CD4-positive, alpha-beta T cell treated with Interleukin-2 at 100 ng/mL for 4 hours (primary cell): ENCODE measurements at places on chromosomes 3 and 15.

DNA sequence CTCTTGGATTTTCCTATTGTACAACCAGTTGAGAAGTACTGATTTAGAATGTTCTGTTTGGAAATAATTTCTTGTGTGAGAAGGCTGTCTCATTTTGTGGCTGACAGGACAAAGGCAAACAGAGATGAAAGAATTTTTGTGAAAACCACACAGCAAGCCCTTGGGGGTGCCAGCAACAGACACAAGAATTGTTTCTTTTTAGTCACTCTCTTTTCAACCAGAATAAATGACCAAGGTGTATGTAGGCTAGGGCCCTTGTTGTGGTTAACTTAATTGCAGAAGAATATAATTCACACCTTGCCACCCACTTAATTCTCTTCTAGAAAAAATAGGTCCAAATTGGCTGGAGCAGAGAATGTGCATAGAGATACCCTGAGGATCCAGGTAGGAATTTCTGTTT is 329.4 kb upstream of the TBC1D5 start:
- no peak for DNase-seq

GRCh38 chr3:114595522-114596028 is 301.7 kb downstream of the TIGIT start:
- DNase-seq, result no peak

- no peak for DNase-seq
Measured at GRCh38 chr15:39400821-39401550, 179.9 kb upstream of the THBS1 start.

DNA sequence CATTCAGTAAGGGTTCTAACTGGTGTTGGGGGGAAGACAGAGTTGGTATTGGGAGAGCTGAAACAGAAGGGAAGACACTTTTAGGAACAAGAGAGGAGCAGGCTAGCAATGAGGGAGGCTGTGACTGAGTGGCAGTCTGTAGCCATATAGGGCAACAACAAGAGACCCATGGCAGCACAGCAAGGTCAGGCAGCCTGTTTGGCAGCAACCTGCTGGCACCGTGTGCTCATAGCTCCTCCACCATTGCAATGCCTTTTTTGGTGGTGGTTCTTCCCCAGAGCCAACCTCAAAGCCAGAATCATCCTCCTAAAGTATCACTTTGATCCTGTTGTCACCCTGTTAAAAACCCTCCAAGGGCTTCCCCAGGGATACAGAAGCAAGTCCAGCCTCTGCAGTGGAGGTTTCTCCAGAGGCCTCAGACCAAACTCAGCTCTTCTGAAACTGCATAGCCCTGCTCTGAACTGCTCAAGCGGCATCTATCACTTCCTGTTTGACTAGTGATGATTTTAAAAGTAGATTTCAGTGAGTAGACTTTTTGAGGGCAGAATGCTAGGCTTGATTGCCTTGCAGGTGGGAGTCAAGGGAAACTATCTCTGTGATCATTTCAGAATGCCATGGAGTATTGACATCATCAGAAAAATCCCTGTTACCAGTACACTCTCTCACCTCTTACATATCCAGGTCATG is 176.9 kb downstream of the STAC start:
- no peak for DNase-seq

DNA sequence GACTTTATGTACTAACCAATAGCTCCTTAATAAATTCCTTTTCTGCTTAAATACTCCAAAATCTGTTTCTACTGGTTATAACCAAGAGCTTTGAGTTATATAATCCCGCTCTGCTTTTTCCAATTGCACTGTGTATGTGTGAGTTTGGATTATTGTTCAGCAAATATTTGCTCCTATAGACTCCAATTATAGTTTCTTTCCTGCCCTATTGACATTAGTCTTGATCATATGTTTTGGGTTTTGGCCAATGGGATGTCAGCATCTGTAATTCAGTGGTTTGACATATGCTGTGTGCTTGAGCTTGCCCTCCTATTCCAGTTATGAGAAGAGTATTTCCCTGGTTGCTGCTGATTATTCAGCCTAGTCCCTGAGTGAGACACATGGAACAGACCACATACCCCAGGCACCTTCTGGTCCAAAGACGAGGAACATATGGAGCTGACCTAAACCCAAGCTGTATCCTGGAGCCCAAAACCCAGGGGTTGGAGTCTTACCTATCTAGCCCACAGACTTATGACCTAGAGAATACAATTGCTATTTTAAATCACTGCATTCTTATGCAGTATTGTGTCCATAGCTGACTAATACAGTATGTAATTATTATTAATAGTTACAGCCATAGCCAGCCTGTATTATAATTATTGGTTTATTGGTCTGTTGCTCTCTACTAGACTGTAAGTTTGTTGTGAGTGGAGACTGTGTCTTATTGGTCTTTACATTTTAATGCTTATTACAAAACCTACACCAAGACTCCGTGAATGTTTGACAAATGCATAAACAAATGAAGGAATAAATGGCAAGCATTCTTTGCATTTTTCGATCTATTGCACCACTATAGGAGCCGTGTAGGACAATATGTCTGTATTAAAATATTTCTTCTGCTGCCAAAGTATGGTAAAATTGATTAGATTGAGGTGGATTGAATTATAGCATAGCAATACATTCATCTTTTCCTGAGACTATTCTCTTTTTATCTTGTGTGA is 11.7 kb upstream of the ZNF280D start:
- DNase-seq, result no peak

DNA sequence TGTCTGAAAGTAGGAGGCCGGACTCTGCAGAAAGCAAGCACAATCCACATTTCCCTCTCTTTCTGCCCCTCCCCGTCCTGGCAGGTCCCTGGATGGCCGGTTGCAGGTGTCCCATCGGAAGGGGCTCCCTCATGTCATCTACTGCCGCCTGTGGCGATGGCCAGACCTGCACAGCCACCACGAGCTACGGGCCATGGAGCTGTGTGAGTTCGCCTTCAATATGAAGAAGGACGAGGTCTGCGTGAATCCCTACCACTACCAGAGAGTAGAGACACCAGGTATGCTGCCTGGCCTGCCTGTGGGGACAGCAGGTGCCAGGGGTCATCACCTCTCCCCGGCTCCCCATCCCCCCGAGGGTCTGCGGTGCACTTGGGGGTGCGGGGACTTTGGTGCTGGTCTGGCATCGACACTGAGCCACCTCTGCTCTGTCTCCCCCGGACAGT is 89.6 kb downstream of the AAGAB start:
- DNase-seq, result no peak

DNA sequence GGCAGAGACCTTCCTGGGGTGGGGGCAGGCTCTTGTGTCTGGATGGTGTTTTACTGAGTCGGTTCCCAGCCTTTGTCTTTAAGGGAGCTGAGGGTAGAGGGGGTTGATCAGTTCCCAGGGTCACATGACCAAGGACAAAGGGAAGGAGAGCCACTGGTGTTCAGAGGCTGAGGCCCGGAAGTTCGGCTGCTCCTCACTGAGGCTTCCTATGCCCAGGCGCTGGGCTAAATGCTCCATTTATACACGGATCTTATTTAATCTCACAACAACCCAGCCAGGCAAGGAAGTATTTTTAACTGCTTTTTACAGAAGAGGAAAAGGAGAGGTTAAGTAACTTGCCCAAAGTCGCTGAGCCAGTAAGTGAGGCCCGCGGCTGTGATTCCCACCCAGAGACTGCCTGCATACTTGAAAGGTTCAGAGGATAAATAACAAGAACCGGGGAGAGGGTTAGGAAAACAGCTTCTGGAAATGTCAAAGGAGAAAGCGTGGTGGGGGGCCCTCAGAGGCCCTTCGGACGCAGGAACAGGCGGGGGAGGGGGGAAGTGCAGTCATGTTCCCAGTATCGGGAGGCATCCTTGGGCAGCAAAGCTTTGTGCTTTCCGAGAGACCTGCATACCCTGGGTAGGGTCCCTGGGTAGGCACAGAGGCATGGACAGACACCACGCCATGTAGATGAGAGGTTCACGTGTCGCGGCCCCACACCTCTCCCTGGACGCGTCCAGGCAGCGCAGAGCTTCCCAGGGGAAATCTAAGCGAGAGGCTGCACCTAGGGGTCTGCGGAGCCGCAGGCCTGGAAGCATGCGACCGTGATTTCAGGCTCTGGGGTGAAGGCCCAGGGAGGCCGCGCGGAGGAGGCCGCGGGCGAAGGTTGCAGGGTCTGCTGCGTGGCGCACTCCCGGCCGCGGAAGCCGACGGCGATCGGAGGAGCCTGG is 21.3 kb downstream of the EPHB3 start:
- DNase-seq, result no peak

- DNase-seq, result peak; percentile 62
Measured at GRCh38 chr15:85504749-85505676, 124.6 kb downstream of the AKAP13 start.

DNA sequence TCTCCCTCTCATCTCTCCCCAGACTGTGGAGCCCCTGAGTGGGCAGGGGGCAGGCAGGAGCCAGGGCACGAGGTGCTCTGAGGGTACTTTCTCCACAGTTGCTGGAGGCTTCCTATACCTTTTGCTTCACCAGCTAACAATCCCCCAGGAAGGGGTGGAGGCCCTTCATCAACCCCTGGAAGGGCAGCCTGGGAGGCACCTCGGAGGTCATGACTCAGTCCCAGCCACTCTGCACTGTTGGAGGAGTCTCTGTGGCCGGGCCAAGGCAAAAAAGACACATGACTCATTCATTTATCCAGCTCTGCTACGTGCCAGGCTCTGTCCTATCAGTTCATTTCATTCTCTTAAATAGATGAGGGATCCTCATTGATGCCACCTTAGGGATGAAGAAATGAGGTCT is 15.6 kb upstream of the KY start:
- no peak for DNase-seq

DNA sequence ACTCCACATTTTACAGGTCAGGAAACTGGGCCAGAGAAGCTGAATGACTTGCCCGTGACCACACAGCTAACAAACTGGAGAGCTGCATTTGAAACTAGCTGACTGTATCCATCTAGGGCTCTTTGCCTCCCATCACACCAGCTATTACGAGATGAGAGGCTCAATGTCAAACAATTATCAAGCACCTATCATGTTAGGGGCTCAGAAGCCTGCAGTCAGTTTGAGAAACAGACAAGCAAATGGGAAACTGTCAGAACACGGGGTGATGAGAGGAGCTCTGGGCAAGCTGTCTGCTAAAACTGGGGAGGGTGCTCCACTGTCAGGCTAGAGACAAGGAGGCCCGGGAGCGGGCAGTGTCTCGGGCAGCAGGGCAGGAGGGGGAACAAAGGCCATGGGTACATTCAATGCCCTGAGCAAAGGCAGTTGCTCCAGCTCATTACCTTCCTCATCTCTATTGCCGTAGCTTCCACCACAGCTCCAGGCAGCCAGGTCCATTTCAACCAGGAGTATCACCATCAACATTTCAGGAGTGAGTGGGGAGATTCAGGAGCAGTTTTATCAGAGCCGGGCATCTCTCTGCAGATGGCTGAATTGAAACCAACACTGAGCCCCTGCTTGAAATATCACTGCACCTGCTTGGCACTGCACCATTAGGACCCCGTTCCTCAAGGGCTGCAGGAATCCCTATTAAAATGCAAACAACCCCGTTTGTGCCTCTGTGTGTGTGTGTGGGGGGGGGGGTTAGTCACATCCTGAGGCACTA is 122.6 kb downstream of the RAB11A start:
- DNase-seq, result no peak
